ENCODE measurements at places on chromosomes 5 and 9.

DNA sequence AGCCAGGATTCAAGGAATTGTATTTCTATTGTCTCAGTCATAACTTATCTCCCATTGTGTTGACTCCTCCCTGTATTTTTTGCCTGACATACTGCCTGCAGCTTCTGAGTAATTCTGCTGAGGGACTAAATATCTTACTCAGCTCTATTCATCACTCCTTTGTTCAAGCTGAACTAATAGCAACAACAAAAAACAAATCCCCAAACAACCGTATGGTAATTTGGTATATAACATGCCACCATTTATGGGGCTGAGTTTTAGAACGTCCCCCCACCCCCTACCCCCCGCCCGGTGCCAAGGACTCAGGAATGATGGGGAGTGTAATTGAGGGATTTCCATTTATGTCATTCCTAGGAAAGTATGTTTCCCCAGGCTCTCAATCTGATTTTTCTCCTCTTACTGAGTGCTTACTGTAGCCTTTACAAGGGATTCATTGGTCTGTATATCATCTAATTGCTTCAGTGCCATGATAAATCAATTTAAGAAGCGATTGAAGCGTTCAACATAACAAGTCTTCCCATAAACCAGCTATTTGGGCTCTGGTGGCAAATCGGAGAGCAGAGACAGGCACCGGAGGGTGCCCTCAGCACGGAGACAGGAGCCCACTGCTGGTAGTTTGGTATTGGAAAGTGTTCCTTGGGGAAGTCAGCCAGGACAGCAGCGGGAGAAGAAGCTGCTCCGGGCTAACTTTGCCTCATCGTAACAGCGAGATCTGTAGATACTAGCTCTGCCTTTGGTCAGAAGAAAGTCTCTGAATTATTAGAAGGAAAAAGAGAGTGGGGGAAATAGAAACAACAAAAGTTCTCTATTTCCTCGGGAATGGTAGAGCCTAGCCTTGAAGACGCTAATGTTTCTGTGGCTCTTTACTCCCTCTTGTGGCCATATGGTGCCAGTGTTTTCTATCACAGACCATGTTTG, 40.7 kb upstream of the HSD17B4 start:
- DNase-seq, result peak; percentile 67

DNA sequence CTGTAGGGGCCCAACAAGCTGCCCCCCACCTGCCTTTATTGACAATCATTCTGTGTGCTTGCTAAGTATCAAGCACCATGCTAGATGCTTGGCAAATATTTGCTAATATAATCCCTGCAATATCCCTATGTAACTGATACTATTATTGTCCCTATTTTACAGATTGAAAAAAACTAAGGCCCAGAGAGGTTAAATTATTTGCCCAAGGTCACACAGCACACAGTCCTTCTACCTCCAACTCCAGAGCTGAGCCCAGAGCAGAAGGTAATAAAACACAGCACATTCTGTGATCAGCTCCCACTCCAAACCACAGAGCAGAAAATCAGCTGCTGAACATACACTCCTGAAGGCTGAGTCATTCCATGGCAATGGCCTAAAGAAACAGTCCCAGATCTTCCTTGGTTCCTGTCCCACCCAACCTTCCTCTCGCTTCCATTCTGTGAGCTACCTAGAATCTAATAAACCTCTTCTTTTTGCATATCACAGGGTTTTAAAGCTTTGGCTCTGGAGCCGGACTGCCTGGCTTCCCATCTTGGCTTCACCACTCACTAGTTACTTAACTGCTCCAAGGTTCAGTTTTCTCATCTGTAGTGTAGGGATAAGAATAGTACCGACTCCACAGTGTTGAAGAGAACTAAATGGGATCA, 66.7 kb upstream of the ADRA1B start:
- DNase-seq, result no peak

GRCh38 chr9:135480071-135480939, 723 bp downstream of the PPP1R26 start:
- DNase-seq, result no peak

DNA sequence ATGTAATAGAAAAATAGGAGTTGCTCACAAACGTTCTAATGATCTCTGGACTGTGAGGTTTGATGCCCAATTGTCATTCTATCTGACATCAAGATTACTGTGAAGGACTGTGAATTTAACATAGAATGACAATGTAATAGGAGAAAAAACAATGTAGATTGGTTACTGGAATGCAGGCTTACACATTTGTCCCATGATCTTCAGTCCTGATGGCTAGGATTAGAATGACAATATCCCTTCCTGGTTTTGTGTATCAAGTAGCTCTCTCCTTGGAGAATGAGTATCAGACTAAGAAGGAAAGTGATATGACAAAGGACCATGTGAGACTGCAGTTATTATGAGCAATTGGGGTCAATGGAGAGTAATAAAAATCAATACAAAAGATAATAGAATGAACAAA, 862.2 kb upstream of the C9orf72 start:
- DNase-seq, result no peak

- no peak for DNase-seq
Measured at GRCh38 chr5:108436696-108437095, 54.8 kb upstream of the FBXL17 start.

DNA sequence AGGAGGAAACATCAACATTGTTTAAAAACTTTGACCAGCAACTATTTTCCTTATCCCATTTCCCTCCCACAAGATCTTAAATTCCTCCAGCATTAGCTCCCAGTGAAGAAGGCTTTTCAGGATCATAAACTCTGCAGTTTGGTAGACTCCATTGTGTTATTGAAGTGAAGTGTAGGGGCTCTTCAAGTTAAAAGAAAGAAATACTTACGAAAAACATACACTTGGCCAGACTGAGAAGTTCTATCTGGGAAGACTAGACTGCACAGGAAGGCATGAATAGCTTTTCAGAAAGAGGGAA, 22.3 kb downstream of the LIFR start:
- no peak for DNase-seq

DNA sequence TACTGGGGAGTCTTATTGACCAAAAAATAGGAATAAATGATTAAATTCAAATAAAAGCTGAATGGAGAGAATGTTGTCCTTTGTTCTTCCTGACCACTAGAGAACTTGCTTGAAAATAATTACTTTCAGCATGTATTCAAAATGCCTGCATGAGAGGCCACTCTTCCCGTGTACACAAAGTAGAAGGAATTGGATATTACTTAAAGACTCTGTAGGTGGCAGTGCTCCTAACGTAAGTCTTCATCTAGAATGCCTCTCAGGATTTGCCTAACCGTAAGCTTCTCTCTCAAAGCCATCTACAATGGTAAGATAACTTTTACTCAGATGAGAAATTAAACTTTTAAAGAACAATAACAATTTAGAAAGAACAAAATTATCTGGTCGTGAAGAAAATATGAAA, 620.0 kb upstream of the CCNG1 start:
- DNase-seq, result no peak

GRCh38 chr5:176542596-176543427, 5.6 kb upstream of the RNF44 start:
- no peak for DNase-seq

- no peak for DNase-seq
Measured at GRCh38 chr9:124366476-124367220, 48.6 kb downstream of the PSMB7 start.

GRCh38 chr9:98310752-98311392, 55.4 kb upstream of the TBC1D2 start:
- no peak for DNase-seq

- no peak for DNase-seq
Measured at GRCh38 chr5:104840284-104840683, 1277.7 kb upstream of the NUDT12 start.

DNA sequence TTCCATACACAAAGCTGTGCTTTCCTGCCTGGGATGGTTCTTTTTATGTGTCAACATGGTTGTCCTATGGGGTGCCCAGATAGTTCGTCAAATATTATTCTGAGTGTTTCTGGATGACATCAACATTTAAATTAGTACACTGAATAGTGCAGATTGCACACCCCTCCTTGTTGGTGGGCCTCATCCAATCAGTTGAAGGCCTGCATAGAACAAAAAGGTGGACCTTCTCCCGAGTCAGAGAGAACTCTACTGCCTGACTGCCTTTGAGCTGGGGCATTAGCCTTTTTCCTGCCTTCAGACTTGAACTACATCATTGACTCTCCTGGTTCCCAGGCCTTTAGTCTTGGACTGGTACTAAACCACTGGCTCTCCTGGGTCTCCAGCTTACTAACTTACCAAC, 80.4 kb downstream of the SHB start:
- no peak for DNase-seq

DNA sequence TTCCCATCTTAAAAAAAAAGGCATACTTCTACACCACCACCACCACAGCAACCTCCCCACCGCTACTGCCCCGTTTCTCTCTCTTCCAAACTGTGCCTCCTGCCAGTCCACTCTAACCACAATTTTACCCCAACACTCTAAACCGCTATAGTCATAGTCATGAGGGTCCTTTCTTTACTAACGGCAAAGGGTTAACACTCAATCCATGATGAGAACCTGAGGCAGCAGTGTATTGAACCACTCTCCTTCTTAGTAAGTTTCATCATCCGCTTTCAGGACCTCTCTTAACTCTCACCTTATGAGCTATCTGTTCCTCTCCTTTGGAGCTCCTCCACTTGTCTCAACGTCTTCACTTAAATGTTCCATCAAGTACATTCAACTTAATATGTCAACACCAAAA, 34.0 kb downstream of the IDNK start:
- no peak for DNase-seq

- DNase-seq, result peak; percentile 44
Measured at GRCh38 chr5:80959768-80960442, at the start of gene RASGRF2. TSS of gene RASGRF2 (plus strand) at chr5:80960363. CDS start at chr5:80960739, 376 bp downstream.

GRCh38 chr9:113992994-113993393, 85.1 kb downstream of the AMBP start:
- DNase-seq, result no peak

DNA sequence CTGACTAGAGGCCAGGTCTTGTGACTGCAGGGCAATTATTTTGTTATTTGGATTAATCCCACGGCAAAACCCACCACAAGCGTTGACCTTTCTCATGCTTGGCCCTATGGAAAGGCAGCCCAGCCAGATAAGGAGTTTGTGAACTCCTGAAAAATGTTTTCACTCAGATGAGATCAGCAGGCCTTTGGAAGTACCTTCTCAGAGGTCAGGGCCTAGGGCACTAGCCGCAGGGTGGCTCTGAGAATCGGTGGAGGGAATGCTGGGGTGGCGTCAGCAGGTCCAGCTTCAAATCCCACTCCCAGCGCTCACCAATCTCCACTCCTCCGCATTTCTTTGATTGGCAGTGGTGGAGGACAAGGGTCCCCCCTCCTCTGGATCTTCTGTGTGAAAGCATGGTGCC, 194.4 kb downstream of the GADD45G start:
- no peak for DNase-seq

DNA sequence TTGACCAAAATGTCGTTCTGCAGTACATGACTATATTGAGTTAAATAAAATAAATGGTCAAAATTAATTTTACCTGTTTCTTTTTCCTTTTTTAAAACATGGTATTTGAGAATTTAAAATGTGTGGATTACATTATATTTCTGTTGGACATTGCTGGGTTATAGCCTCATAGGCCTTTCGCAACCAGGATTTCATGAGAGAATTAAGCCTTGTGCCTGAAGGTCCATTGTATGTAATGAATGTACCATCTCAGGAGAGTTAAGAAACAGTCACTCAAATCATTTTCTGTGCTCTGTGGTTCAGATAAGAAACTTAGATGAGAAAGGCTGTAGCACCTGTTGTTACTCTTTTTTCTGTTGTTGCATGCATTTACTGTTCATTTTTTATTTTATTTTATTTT, 103.5 kb downstream of the ANGPTL2 start:
- DNase-seq, result no peak

DNA sequence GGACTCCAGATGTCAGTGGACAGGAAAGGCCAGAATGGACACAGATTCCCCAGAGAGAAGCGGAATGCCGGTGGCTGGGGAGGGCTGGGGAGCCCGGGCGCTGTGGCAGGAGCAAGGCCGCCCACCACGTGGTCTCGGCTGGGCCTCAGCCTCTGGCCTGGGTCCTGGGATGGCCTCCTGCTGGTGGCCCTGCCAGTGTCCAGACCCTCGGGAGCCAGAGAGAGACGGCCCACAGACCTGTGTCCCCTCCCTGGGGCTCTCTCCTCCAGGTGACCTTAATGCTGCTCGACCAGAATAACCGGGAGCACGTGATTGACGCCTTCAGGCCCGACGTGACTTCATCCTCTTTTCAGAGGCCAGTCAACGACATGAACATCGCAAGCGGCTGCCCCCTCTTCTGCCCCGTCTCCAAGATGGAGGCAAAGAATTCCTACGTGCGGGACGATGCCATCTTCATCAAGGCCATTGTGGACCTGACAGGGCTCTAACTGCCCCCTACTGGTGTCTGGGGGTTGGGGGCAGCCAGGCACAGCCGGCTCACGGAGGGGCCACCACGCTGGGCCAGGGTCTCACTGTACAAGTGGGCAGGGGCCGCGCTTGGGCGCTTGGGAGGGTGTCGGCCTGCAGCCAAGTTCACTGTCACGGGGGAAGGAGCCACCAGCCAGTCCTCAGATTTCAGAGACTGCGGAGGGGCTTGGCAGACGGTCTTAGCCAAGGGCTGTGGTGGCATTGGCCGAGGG, 19.0 kb downstream of the FBXW5 start:
- no peak for DNase-seq

GRCh38 chr5:54886866-54887265, 98.5 kb downstream of the ESM1 start:
- no peak for DNase-seq

GRCh38 chr9:108637340-108637739, 218.4 kb downstream of the ACTL7B start:
- no peak for DNase-seq

DNA sequence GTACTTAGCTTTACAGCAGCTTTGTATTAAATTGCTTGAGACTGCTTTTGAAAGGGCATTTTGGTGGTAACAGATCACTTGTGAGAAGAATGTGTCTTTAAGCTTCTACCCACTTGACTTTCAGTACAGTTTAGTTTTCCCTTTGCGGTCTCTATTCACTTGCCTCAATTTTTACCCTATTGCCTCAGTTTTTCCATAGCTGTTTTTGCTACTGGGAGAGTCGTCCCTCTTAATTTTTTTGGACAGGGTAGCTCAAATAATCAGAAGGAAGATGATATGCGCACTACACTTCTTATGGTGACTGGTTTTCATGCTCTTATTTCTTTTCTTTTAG, 18.8 kb downstream of the UGCG start:
- no peak for DNase-seq

- DNase-seq, result no peak
Measured at GRCh38 chr5:66407765-66408164, 188.4 kb upstream of the MAST4 start.

- peak; percentile 76 for DNase-seq
Measured at GRCh38 chr5:14250084-14250695, 107.0 kb downstream of the TRIO start.

All from Right ventricle myocardium superior (tissue), 1 donor.